ENCODE measurements at places on chromosomes 1 and 21.

DNA sequence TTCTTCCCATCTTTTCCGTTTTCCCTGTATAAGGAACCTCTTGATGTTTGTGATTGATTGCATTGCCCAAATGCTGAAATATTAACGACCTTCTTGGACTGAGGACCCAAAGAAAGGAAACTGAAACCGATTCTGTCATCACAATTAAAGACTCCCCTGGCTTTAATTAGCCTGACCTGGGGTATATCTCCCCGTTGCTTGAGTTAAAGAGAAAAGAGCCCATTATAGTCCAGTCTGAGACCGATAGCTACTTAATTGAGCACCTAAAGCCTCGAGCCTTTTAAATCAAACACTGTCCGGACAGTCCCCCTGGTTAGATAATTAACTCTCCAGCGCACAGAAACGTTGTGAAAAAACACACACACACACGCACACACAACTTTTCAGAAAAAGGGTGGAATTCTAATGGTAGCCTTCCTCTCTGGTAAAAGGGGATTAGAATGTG lies 8.0 kb downstream of the LMO4 start:
- no peak for DNase-seq

DNA sequence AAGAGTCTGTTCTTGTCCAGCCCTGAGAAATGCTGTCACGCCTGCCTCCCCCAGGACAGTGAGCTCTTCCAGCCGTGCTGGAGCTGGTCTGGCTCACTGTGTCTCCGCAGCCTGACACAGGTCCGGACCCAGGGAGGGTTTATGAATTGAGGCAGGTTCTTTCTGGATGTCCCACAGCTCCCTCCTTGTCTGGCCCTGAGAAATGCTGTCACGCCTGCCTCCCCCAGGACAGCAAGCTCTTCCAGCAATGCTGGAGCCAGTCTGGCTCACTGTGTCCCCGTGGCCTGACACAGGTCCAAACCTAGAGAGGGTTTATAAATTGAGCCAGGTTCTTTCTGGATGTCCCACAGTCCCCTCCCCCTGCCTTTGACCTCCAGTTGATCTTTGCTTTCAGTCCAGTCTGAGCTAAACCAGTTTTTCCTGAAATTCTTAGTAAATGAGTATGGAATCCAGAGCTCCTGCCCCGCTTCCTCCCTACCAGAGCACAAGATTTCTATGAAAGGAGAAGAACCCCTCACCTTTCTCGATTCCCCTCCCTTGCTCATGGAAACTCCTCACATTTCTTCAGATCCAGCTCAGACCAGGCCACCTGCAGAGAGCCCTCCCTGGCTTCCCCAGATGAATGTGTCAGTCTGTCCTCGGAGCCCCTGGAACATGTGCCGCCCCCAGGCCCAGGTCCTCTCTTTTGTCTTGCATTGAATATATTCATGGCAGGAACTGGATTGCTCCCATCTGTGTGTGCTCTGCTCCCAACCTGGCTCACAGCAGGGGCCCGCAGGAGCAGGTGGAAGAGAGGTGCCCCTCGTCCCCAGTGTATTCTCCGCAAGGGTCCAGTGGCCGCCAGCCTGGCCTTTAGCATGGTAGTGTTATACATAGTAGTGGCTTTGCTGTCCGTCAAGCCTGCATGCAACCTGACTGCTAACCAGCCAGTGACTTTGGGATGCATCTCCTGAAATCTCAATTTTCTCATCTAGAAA lies 116.3 kb downstream of the EPHB2 start:
- DNase-seq = no peak

DNA sequence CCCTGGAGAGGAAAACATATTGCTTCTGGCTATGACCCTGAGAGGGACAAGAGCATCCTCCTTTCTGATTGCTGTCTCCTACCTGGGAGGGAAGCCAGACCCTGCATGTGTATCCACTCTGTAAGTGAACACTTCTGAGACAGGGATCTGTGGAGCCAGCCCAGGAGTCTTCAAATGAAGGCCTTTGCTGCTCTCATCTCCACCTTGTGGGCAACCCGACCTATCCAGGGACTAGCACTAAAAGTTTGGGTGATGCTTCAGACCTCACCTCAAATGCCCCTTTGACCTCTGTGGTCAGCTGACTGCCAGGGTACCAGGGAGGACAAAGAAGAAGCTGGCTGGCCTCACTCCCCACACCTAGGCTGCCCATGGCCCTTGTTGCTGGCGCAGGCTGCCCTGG lies 64.7 kb downstream of the KCND3 start:
- DNase-seq = no peak

GRCh38 chr1:68313735-68314134 lies 81.4 kb upstream of the WLS start:
- DNase-seq = no peak

- DNase-seq = no peak
Measured at GRCh38 chr1:229184066-229184465, 86.8 kb upstream of the RAB4A start.

DNA sequence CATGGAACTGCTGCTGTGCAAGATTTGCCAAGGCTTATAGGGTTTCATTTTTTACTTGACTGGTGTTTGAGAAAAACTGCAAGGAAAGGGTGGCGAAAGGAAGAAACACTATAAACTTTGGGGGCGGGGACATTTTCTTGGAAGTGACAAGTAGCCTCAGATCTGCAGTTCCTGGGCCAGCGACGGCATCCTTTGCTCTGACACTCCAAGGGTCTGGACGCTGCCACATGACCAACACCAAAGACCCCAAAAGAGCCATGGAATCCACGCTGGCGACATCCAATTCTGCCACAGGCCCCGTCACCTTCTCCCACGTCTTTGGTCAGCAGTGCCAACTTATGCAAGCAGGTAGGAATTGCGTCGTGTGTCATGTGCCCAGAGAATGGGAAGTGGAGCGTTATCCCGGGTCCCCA lies 193.4 kb downstream of the PRDM2 start:
- DNase-seq = no peak

DNA sequence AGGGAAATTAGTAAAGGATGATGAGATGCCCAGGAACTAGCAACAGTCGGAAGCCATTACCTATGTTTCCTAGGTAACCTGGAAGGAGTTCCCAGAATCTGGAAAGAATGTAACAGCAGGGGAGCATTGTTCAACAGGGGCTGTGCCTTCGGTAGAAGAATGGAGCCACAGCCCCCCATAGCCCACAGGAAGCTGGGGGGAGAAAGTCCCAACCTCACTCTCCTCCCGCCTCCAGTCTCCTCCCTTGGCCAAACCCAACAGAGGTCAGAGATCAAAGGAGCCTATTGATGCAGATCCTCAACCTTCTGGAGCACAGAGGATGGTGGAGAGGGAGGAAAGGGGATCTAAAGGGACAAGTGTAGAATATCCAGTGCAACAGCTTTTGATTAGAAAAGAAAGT lies 131.5 kb upstream of the SLC44A3 start:
- DNase-seq = no peak

DNA sequence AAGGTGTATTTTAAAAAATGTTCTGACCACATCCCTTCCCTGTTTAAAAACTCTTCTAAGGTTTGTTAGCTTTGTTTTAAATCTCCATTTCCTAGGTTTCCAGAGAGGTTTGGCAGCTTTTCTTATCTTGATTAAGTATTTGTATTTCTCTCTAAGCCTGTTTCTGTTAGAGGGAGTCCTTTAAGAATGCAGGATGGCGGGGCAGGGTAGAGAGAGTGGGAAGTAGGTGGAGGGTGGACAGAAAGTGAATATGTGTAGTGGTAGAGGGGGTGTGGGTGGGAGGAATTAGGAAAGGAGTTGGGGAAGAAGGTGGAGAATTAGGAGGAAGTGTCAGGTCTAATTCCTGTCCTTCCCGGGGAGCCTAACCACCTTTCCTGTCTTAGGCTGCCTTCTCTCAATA lies 21.2 kb upstream of the SERBP1 start:
- no peak for DNase-seq

DNA sequence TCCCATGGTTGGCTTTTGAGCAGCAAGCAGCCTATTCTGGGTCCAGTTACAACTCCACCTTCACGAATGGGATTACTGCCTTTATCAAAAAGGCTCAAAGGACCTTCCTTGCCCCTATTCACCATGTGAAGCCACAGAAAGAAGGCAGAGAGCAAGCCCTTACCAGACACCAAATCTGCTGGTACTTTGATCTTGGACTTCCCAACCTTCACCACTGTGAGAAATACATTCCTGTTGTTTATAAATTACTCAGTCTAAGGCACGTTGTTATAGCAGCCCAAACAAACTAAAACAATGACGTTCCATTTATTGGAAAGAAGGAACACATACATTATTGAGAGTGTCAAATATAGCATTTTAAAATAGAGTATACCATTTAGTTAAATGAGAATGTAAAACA lies 1557.9 kb downstream of the PLA2G4A start:
- no peak for DNase-seq

DNA sequence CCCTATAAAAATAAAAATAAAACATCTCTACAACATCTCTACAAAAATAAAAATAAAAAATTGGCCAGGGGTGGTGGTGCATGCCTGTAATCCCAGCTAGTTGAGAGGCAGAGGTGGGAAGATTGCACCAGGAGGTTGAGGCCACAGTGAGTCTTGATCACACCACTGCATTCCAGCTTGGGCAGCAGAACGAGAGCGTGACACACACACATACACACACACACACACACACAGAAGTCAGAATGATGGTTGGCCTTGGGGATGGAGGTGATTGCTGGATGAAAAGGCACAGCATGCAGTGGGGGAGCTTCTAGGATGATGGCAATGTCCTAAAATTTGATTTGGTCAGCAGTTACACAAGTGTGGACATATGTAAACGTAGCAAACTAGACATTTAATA lies 69.7 kb upstream of the SOD1 start:
- DNase-seq = no peak

DNA sequence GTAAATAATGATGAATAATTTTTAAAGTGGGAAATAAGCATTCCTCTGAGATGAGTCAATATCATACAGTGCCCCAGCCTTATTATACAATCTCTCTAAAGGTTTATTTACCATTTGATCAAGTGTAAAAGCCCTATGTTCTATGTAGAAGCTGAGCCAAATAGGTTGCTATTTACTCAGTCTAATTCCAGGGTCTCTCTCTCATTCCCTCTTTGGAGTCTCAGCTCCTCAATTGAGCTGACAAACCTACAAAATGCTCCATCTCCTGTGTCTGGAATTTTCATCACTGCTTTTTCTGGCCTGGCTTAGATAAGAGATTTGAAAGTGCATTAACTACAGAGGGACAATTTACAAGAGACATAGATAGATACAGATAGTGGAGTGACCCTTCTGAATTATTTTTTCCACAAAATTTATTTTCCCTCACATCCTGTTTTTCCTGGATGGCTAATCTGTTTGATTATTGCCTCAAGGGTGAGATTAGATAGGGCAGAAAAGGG lies 24.8 kb upstream of the USH2A start:
- no peak for DNase-seq

DNA sequence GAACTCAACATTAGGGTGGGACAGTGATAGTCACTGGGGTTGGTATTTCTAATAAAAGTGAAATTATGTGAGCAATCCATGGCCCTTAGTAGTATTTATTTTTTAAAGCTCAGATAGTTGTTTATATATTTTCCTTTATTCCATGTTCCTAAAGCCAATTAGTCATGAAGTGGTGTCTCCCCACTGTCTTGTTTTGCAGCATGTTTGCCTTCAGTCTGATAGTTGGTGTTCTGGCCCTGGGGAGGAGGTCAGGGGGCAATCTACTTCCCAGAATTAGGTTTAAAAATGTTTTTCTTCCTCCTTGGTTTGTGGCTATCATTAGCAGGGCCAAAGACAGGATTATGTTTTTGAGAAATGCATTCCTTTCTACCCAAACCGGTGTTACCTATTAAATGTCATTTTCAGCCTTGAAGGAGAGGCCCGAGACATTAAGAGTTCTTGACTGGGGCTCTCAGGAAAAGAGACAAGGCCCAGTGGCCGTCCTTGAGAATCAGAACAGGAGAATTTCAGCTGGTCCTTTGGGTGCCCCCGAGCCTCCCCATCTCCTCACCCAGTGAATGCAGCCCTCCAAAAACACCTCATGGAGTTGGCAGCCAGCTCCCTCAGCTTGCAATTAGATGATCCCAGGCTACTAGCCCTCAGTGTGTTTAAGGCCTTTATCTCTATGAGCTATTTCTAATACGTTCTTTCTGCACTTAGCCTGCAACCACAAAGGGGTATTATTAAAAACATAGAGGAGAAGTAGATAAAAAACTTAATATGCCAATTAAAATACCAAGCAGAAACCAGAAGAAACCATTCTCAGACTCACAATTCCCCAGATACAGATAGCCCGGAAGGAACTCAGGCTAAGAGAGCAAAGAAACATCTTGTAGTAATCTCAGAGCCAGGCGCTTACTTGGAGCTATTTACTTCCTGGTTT lies 71.3 kb upstream of the NGF start:
- DNase-seq = no peak

DNA sequence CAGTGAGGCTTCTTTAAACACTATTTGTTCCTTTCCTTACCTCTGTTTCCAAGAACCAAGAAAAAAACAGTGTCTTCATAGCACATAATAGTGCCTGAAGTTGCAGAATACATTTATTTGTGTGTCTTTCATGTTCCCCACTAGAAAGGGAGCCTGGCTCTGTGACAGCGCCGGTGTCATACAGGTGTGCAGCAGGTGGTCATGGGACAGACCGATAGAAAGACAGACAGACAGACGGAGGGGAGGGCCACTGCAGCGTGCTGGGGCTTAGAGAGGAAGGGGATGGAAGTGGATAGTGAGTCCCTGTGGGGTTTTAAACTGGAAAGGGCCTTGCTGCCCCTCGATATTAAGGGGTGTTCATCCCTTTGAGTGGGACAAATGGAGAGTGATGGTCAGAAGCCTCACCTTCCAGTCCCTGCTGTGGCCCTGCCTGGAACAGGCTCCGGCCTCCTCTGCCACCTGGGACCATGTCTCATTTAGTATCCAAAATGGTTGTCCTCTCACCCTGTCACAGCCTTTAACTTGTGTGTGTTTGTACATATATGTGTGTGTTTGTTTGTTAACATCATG lies 152.9 kb downstream of the PGBD5 start:
- no peak for DNase-seq

DNA sequence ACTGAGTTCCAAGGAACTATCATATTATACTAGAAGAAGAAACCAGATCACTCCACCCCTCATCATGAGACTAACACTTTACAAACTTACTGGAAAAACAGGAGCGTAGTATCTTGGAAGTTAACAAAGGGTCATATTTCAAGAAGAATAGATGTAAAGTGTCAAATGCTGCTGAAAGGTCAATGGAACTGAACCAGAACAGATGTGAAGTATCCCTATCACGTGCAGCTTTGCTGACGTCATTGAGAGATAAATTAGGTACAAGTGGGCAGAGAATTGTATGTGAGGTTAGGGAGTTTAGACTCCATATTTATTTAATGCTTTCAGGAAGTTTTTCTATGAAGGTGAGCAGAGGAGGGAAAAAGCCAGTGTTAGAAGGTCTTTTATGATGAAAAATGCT lies 483.0 kb downstream of the NCAM2 start:
- DNase-seq = no peak

DNA sequence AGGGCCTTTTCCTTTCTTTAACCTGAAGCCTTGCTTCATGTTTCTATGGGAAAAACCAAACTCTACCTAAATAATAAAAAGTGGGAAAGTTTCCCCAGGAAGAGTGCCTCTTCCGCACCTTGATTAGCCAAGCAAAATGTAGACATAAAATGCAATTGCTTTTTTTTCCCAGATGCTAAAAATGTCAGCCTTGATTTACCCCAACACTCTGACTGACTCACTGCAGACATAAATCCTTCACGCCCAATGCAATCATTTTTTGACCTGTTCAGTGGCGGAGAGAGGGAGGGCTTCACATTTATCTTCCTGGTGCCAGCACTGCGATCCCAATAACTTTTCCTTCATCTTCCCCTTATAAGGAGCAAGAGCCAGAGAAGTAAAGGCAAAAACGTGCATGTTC lies 261.5 kb downstream of the SEC16B start:
- no peak for DNase-seq

All from stimulated activated CD4-positive, alpha-beta T cell treated with anti-CD3 and anti-CD28 coated beads, Interleukin-4, amount 100 ng/mL, for 1 hour (primary cell).